AG04449 (cell line): ENCODE measurements at places on chromosomes 16 and 17.

- DNase-seq: no peak
Measured at GRCh38 chr16:66081775-66082366, 284.6 kb upstream of the CDH5 start.

DNA sequence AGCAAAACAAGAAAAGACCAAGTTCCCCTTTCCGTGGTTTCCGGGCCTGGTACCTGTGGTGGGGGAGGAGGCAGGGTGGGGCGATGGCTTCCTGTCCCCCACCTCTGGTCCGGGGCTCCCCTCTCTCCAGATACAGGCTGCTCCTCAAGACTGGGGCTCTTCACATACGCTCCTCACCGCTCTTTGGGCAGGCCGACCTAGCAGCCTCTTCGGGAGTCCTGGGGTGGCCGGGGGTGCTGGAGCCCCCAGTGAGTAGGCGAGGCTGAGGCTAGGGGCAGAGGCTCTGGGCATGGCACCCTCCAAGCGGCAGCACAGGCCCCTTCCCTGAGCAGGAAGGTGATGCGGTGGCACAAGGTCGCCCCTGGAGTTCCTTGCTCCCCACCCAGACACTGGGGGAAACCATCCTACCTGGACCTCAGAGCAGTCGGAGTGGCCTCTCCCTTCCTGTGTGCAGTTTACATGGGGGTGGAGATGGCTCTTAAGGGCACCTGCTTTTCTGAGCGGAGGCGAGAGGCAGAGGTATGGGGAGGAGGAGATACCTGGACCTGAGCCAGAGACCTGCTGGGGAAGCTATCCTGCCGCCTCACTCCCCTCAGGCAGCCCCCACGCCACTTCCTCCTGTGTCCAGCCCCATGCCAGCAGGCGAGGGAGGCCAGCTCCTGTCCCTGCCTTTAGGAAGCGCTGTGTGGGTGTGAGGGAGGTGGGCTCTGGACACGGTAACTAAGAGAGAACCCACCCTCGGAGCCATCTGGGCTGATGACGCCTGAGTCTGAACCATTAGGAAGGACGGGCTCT, 891 bp downstream of the CORO1A start:
- DNase-seq: no peak

GRCh38 chr17:19570544-19571062, 36.9 kb downstream of the SLC47A1 start:
- no peak for DNase-seq

GRCh38 chr17:80724775-80725266, 180.2 kb downstream of the RPTOR start:
- no peak for DNase-seq

DNA sequence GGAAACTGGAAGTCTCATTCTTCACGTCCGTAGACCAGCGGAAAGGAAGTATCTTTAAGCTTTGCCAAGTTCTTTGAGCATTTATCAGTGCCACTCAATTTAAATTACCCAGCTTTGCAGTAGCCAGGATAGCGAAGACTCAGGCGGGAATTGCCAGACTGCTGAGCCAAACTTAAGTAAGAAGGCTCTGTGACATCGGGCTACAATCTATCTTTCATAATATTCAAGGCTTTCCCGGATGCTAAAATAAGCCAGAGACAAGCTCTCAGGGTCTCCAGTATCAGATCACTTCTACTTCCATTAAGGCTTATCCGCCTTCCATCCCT, 436 bp upstream of the BRIP1 start:
- peak; percentile 14 for DNase-seq

GRCh38 chr16:67763066-67763465, 43.3 kb downstream of the RANBP10 start:
- DNase-seq: no peak

DNA sequence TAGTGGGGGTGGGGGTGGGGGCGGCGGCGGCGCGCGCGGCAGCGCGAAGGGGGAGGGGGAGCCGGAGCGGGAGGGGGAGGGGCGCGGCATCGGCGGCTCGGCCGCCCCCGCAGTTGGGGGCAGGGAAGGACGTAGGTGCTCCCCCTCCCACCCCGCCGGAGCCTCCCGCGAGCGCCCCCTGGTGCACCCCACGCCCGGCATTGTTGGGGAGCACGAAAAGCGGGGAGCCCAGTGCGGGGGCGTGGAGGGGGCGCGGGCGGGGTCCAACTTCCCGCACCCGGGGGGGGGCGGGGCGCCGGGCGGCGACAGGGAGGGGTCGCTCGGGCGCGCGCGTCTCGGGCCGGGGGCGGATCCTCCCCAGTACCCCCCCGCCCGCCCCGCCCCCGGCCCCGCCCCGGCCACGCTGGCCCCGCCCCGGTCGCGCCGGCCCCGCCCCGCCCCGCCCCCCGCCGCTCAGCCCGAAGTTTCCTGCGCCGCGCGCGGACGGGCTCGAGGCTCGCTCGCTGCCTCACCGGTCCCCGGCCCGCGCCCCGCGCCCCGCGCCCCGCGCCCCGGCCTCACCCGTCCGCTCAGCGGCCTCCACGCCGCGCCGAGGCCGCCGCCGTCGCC, at the start of gene CACNA1H:
CACNA1H (plus strand) TSS at position 456 of the 609 bp plus-strand sequence. CDS start 632 bp downstream, outside the sequence.
- no peak for DNase-seq

GRCh38 chr16:24514096-24514495, 25.3 kb upstream of the RBBP6 start:
- no peak for DNase-seq

DNA sequence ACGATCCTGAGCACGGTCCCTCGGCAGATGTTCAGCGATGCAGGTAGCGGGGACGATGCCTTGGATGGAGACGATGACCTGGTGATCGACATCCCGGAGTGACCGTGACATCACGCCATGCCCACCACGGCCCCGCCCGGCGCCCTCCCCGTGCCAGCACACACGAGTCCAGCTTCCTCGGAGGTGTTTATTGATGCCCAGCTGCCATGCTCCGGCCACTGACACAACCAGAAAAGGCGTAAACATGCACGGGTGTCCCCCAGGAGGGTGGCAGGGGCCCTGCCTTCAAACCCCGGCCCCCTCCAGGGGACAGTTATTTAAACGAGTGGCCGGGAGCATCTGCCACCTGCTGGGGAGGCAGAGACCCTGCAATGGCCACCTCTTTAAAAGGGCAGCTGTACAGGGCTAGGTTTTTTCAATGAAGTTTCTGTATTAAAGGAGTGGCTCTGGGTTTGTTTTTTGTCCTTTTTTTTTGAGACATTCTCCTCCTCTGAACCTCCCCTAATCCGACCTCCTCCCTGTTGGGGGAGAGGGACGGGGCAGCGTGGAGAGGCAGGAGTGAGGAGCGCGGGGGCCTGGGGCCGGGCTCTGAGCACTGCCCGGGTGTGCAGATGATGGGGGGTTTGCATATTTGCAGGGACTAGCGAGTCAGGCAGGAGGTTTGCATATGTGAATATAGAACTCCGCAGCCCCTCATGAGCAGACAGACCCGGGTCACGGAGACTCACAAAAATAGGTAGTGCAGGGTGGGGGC, 5.3 kb downstream of the DOC2A start:
- DNase-seq: no peak

DNA sequence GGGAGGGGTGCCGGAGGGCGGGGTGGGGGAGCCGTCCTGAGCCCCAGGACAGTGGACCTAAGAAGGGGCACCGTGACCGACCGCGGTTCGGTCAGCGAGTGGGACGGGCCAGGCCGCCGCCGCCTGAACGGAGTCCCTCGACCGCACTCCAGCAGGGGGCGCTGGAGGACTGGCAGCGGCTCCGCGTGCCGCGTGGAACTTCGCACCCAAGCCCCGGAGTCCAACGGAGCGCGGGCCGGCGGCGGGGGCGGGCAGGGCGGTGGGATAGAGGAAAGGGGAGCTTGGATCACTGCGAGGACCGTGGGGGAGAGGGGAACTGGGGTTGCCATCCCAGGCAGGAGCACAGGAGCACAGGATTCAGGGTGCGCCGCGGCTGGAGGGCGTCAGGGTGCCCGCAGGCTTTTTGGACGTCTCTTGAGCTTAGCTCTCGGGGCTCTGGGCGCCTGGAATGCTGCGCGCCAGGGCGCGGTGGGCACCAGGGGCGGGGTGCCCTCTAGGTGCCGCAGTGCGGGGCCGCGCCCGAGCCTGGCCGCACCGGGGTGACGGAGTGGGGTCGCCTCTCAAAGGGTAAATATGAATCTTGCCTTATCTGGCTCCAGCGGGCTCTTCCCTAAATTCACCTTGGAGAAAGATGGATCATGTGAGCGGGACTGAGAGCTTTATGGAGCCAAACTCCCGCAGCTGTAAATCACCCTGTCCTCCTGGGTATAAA, 379 bp upstream of the OTOP2 start:
- no peak for DNase-seq

DNA sequence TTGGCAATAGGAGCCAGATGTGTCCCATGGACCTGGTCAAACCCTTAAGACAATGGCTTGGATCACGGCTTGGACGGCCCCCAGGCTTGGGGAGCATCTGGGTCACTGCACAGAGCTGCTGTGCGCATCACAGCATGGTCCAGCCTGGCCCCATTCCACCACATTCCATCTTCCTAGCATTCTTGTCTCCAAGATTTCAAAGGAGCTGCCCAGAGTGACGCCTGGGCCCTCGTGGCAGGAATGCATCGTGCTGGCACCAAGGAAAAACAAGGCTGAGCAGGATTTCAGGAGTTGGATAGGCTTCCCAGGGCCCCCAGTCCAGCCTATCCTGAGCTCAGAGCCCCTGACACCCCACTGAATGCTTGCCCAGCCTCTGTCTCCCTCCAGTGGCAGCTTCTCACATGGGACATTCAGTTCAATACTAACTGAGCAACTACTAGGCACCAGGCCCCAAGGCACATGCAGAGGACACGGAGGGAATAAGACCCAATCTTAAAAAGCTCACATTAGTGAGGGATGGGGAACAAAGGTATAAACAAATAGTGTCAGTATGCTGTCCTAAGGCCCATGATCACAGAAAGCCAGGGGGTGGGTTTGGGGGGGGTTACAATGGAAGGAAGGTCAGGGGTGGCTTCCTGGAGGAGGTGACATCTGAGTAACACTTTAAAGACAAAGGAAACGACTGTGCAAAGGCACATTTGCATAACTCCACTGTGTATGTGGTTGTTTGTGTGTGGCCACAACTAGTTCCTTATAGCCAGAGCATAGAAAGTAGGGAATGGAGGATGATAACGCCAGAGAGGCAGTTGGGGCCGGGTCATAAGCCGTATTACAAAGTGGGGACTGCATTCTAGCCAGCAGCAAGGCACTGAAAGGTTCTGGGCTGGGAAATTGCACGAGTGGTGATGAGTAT, 34.1 kb downstream of the TK2 start:
- DNase-seq: no peak

DNA sequence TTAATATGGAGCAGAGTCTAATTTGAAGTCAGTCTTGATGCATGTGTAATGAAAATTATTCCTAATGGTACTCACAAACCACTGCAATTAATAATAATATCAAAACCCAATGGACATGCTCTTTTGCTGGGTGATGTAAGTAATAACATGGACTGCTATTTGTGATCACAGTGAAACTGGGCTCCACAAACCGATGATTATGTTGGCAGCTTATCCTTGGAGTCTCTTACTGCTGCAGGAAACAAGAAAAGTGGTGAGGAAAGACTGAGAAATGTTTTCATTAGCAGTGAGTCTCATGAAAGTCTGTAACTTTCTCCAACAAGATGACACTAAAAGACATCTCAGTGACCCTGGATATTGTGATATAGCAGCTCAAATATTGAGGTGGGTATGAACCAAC, 45.2 kb downstream of the TMEM100 start:
- DNase-seq: no peak
